ENCODE measurements at places on chromosomes 4 and X. TPM values are rescaled to one million over a fixed set of nuclear protein-coding genes. Genes with fewer than 3 reads are reported as not detected.

Gene GPC4
- total RNA-seq = under 0.01 TPM

Gene CENPI
- total RNA-seq = 26.0 TPM

Gene LANCL3
- total RNA-seq = under 0.01 TPM

Gene GLUD2
- total RNA-seq = 1.9 TPM

All from epithelial cell of umbilical artery (primary cell).